CD4-positive, alpha-beta T cell treated with Interleukin-6 at 100 ng/mL for 8 hours (primary cell): ENCODE measurements at places on chromosomes 4 and X.

- no peak for DNase-seq
Measured at GRCh38 chr4:119748853-119749252, 120.2 kb upstream of the PDE5A start.

DNA sequence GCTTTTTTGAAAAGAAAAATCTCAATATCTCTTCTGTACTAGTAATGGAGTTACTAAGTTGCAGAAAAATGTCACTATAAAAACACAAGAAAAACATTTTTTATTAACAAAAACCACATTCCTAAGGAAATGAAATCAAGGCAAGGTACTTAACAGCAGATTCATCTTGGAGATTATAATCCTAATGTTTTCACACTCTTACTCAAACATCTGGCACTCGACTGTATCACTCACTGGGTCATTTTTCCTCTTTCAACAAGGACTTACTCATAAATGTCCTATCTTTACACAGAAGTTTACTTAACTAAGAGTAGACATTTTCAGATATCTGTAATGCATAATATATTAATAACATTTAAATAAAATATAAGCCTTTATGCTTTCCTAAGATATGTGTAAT, 216.6 kb downstream of the NR3C2 start:
- no peak for DNase-seq

DNA sequence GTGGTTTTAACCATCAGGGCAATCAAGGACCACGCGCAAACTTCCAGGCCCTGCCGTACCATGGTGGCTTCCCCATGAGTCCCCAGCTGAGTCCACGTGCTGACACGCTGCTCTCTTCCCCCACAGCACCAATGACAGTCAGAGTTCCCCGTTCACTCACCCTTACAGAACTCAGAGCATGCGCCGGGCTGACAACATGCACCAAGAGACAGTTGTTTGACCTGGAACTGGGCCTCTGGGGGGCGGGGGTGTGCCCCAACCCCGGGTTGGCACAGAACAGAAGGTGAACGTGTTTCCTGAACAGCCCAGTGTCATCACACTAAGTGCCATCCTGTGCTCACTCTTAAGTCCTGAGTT, 29.4 kb downstream of the IRF2 start:
- DNase-seq, result no peak

DNA sequence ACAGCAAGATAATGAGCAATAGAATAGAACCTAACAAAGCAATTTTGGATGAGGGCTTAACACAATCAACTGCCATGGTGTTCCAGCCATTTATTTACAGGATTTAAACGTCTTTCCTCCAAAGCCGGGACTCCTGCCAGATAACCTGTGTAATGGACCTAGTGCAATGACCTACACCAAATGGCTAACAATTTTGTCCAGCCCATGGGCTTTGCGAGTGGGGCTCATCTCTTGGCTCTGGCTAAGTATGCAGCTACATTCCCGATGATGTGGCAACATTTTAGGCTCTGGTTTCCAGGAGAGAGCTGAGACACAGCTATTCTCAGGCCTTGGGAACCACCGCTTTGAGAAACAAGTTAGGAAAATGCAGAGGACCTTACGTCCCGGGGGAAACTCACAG, 822.3 kb upstream of the FTHL17 start:
- no peak for DNase-seq

DNA sequence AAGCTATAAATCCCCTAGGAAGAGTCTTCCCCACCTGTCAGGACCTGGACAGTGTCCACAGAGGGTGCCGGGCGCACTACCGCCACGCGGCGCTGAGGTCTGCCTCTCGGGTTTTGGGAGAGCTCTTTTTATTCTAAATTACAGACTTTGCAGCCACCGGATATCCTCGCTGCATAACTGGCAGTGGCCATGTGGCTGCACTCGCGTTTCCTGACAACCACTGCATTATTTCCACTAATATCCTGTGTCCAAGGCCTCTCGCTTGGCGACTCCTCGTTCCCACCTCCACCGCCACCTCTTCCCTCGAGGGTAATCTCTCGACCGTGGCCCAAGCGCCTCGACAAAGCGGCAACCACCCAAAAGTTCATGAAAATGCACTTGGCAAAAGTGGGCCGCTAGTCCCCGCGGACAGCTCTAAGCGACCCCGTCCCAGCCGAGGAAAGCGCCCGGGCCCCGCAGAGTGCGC, 512 bp upstream of the TMEM131L start:
- no peak for DNase-seq

- DNase-seq, result no peak
Measured at GRCh38 chr4:94357624-94358023, 15.0 kb upstream of the HPGDS start.

- no peak for DNase-seq
Measured at GRCh38 chr4:78024085-78024484, 33.0 kb upstream of the FRAS1 start.

GRCh38 chr4:151198748-151199147, 78.2 kb upstream of the PRSS48 start:
- no peak for DNase-seq

GRCh38 chr4:87011340-87012034, 76.7 kb downstream of the AFF1 start:
- no peak for DNase-seq

- DNase-seq, result no peak
Measured at GRCh38 chrX:150257353-150258175, 105.6 kb upstream of the MAMLD1 start.

- DNase-seq, result no peak
Measured at GRCh38 chrX:38018766-38019425, 12.5 kb downstream of the SYTL5 start.

DNA sequence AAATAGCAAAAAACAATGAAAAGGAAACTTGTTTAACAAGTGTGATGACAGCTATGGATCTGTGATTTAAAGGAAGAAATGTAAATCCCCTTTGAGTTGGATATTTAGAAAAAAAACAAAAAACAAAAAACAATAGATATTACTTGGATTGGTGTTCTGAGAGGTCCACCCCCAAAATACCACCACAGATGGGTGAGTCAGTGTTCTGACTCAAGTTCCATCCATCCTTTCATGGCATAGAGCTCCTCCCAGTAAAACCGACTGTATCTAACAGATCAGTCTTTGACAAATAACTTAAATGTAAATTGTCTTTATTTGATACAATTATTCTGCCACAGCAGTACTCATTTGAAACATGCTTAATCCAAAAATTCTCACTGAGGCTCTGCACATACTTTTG, 27.4 kb downstream of the TMPRSS11B start:
- no peak for DNase-seq

DNA sequence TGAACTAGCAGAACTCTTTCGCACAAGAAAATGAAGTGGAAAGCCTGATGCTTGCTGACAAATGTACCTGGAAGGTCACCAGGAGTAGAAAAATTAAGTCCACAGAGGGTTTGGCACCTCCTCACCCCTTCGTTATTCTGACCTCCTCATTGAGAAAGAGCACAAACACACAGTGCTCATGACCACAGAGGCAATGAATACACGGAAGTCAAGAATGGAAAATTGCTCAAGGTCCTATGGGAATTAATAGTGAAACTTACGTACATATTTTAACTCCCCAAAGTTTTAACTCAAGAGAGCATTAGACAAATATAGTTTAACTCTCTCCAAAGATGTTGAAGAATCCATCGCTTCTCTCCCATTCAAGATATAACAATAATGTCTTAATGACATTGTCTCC, 83.6 kb upstream of the CAMK2D start:
- no peak for DNase-seq

- DNase-seq, result no peak
Measured at GRCh38 chr4:170652571-170652970, 562.8 kb upstream of the AADAT start.

- DNase-seq, result no peak
Measured at GRCh38 chr4:168082379-168082778, 10.0 kb upstream of the ANXA10 start.

DNA sequence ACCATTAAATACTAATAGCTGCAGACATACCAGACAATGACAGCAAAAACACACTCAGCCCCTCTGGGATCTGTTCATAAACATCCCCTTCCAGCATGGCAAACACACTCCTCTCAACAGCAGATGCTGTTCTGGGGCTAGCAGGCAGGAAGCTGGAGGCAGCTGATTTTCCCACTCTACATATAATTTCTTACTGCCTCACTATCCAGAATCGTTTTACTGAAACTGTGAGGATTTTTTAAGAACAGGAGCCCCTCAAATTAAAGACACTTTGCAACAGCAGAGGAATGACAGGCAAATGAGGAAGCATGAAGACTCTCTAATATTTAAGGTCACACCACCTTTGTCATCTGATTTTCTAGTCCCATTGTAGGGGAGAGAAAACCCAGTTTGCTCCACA, 2.2 kb downstream of the MAPK10 start:
- no peak for DNase-seq

DNA sequence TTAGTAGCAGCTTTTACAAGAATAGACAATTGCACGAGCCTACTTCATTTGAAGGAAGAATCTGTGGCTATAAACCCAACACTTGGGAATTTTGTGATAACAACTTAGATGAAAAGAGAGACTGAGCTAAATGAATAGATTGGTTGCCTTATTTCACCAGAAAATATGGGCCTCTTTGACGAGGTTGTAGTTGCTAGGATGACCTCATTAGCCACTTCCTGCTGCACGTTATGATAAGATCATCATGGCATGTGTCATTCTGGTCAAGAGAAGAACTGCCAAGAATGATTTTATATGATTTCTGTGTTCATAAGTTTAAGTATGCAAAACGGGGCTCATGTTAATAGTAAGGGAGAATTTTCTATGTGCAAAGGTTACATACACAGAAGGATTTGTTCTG, 321.9 kb upstream of the GIMD1 start:
- no peak for DNase-seq

DNA sequence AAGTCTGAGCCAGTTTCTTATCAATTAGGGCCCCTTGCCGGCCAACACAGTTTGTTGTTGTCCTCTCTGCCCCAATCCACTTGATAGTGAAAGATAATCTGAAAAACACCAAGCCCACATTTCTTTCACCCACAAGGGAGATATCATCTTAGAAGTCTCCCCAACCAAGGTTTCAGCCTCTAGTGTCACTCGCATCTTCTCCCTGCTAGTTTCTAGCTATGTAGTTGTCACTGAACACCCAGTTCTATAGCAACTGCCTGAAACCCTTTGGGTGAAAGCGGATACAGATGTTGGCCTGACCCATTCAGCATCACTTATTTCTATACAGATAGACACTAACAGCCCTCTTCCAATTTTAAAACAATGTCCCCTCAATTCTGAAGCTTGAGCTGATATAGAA, 116.3 kb downstream of the BMP15 start:
- no peak for DNase-seq

GRCh38 chrX:103739421-103739820, 28.7 kb downstream of the TMEM31 start:
- DNase-seq, result no peak

- no peak for DNase-seq
Measured at GRCh38 chrX:121160987-121161386, 113.6 kb downstream of the GLUD2 start.

GRCh38 chr4:104446431-104447278, 48.0 kb downstream of the CXXC4 start:
- DNase-seq, result no peak

- DNase-seq, result no peak
Measured at GRCh38 chr4:13541176-13541604, 3.1 kb downstream of the NKX3-2 start.

- no peak for DNase-seq
Measured at GRCh38 chr4:25308761-25309160, 3.8 kb upstream of the ZCCHC4 start.

- DNase-seq, result no peak
Measured at GRCh38 chrX:20067709-20068561, 48.8 kb downstream of the MAP7D2 start.
